ENCODE measurements at places on chromosomes 1 and 21.

DNA sequence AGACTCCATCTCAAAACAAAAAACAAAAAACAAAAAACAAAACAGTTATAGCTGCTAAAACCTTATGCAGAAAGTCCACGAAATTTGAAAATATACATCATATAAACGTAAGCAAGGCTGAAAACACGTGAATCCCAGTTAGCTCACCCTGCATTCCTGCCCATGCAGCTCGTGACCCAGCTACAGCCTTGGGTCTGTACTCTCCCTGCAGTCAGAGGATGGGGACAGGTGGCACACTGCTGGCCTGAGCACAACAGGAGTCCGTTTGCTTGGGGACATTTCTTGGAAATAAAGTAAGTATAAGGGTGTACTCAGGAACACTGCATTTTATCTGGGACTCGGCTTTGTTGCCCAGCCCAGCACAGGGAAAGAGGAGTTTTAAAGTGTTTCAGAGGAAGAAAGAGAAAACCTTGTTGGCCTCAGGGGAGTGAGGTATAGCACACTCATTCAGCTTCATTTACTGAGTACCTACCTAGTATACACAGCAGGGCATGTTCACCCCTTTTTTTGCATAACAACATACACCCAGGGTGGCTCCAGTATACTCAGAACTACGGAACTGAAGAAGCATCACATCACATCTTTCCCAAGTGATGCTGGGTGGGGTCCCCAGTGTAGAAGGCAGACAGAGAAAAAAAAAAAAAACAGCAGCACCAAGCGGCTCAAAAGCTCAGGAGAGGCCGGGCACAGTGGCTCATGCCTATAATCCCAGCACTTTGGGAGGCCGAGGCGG is 44.1 kb downstream of the CAPZB start:
- DNase-seq, result no peak

GRCh38 chr1:58713841-58714240 is 14.0 kb upstream of the MYSM1 start:
- DNase-seq, result no peak

DNA sequence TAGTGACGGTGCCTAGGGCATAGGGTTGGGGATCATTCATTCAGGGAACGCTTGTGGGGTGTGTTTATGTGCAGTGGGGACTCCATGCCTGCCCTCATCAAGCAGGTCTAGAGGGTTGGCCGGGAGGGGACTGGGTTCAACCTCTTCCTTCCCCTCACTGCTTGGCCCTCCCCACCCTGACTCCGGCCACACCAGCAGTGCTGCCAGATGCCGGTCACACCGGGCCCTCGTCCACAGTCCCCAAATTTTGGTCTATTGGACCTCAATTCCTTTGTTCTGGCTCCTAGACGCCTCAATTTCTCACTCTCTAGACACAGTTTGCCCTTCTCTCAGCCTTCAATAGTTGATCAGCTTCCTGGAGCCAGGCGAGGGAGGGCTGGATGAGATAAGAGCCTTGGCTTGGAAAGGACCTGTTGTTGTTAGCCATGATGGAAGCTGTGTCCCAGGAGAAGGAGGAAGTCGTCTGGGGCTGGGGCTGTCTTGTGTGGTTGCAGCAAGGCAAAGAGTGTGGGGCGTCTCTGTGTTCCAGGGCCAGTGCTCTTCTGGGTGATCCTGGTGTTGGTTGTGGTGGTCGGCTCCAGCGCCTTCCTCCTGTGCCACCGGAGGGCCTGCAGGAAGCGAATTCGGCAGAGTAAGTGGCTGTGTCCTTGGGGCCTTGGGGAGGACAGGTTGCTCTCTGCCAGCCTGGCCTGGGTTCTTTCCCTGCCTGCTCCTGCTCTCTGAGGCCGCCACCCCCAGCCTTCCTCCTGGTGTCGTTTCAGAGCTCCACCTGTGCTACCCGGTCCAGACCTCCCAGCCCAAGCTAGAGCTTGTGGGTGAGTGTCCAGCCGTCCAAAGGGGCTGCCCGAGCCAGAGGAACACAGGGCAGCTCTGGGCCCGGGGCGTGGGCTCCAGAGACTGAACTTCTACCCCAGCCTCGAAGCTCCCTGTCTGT is 41.1 kb upstream of the TNFRSF1B start:
- DNase-seq, result no peak

DNA sequence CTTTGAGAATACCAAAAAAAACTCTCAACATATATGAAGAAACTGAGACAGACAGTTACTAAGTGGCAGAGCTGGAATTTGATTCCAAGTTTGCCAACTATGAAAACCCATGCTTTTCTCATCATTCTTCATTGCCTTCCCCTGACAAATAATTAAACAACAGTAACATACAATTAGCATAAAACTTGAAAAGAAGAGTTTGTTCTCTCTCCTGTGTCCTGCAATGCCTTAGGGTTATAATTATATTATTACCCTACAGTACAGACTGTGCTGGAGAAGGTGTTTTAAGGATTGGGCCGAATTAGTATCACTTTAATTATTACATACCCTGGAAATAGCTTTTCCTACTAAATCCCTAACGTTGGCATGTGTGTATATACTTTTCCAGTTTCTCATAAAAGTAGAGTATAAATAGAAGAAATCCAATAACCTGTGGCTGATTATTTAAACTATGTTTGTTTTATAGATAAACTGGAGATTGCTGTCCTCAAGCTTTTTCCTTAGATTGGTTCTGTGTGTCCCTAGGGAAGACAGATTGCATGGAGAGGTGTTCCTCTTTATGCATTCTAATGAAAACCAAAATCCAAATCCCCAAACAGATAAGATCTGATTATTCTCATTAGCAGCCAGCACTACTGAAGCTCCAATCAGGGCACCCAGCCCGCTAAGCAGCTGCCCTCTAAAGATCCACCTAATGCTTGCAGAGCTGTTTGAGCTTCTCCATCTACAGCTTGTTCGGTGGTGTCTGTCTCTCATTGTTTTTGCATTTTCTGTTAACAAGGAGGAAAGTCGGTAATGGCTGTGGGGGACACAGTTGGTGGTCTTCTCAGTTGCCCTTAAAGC is 156.3 kb downstream of the TM2D1 start:
- no peak for DNase-seq

DNA sequence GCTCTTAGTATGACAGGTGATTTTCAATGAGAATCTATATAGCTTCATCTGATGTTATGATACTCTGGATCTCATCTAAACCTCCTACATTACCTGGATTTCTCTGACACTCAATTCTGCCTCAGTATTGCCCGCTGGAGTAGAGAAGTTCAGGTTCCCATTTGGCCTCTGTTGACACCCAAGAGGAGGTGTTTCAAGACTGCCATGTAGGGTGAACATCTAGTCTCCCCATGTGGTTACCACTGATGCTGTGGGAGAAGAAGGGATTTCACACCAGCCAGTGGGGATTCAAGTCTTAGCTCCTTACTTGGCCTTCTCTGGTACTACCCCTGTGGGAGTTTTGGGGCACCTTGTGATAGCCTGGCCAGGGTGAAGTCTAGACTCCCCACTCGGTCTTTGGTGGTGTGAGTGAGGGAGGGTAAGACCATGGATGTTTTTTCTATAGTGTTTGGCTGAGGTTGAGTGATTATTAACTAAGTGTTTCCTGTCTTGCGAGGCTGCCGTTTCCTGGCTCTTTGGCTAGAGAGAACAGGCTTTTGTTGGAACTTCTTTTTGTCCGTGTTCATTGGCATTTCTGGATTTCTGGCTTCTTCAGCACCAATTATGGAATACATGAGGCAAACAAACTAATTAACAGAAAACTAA is 90.7 kb downstream of the RHOU start:
- no peak for DNase-seq

- DNase-seq, result peak; percentile 26
These were observed 171.1 kb downstream of the TOMM20 start for GRCh38 chr1:234957330-234958065.

GRCh38 chr1:32028746-32029145 is 15.1 kb downstream of the KHDRBS1 start:
- no peak for DNase-seq

- no peak for DNase-seq
These were observed 27.2 kb downstream of the OVAAL start for GRCh38 chr1:180585994-180586359.

- DNase-seq, result peak; percentile 11
These were observed 128.4 kb downstream of the NTMT2 start for GRCh38 chr1:170274131-170274501.

GRCh38 chr1:200406161-200406797 is 3.6 kb downstream of the ZNF281 start:
- no peak for DNase-seq

GRCh38 chr1:111882559-111882958 is 106.9 kb downstream of the KCND3 start:
- no peak for DNase-seq

DNA sequence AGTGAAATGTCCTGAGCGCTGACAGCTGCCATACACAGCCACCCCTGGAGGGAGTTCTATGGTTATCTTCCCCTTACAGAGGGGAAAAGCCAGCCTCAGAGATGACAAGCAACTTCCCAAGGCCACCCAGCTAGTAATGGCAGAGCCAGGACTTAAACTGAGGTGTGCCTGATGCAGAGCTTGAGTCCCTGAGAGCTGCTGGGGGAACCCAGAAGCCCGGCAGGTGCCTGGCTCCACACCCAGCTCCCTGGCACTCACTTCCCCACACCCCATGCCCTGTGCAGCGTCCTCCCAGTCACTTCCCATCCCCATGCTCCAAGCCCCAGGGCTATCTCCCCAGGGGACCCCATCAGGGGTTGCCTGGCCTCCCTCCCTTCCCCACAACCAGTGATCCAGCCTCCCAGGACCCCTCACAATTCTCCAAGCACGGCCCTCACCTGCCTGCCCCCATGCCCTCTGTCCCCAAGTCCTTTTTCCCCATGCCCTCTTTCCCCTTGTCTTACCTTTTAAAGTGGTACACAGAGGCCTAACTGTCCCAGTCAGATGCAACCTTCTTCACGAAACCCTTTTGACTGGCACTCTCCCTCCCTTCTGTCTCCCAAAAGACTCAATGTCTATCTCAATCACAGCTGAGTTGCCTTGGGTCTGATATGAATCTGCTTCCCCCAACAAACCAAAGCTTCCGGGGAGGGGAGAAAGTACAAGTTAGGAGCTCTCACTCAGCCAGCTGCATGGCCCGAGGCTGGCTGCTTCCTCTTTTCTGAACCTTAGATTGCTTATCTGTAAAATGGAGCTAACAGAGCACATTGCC is 39.8 kb upstream of the LRP8 start:
- no peak for DNase-seq

DNA sequence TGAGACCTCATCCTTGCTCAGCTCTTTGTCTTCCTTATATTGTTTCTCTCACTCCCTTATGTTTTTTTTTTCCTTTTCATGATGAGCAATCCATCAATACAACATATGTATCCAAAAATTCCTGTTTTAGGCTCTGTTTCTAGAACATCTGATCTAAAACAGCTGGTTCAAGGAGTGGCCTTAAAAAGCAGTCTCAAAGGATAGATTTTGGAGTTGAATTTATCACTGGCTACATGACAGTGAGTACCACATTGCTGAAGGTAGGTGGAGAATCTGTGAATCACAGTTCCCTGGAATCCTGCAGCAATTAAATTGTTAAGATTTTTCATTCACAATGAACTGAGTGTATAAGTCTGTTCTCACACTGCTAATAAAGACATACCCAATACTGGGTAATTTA is 155.8 kb upstream of the ADAMTS5 start:
- no peak for DNase-seq

DNA sequence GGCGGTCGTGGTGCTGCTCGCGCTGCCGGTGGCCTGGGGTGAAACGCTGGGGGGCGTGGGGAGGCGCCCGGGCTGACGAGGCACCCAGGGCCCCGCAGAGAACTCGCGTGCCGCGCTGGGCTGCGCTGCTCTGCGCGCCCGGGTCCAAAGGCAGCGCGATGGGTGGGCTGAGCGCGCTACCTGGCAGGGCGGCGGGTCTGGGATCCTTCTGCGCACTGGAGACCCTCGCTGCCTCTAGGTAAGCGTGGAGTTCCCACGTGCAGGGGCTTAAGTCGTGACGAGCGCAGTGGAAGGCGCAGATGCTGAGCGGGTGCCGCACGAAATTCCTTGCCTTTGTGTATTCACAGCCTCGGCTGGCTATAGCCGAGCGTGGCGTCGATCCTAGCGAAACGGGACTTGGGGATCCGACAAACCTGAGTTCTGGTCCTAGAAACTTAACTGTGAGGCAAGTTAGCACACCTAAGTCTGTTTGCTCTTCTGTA is 24.6 kb downstream of the CR1L start:
- DNase-seq, result no peak

- DNase-seq, result no peak
These were observed 21.1 kb downstream of the MAPKAPK2 start for GRCh38 chr1:206705726-206706297.

DNA sequence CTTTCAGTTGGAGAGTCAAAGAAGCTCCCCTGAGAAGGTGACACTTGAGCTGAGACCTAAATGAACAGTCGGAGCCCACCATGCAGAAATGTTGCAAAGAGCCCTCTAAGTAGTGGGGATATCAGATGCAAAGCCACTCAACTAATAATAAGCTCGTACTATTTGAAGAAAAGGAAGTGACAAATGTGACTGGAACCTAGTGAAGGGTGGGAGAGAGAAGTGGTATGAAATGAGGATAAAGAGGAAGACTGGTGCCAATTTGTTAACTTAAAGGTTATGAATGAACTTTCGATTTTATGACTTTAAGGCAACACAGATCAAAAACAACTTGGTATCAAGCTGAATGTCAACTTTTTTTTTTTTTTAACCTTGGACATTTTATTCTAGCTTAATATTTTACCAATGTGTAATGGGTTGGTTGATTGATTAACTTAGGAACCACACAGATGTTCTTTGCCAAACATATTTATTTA is 14.7 kb downstream of the LYPLAL1 start:
- no peak for DNase-seq

DNA sequence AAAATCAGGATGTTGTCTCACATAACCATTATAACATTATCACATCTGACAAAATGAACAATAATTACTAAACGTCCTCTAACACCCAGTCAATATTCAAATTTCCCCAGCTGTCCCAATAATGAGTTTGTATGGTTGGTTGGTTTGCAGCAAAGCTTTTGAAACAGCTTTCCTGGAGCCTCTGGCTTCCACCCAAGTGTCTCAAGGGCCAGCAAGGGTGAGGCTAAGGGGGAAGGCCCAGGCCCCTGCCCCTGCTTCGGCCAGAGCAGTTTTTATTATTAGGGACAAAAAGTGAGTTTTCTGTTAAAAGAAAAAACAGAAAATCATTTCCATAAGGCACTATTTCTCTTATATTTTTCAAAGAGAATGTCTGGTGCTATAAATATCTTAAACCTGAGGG is 19.1 kb upstream of the AVPR1B start:
- DNase-seq, result no peak

DNA sequence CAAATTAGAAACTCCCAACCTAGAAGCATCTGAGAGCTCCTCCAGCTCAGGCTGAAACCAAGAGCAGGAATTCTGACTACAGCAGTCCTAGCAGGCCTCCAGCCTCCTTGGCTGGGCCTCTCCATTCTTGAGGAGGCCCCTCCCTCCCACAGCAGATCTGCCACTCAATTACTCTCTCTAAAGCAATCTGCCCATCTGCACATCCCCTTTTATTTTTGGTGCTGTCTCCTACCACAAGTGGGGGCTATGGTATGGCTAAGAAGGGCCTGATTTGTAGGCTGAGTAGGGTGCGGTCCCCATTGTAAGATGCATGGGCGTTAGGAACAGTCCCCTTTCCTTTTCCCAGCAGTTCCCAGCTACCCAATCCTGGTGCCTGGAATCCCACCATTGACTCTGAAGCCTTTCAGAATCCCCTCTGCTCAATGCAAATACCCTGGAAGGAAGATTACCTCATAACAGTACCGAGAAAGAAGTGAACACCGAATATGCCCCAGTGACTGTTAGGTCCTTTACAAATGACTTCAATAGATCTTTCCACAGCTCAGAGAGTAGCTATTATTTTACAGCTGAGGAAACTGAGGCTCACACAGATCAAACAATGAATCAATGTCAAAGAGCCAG is 11.6 kb upstream of the TTC39A start:
- no peak for DNase-seq

GRCh38 chr1:118154220-118154619 is 30.8 kb downstream of the SPAG17 start:
- DNase-seq, result peak; percentile 44

Measured in AG08395 (cell line).